ENCODE measurements at places on chromosomes 5 and 9. TPM values are rescaled to one million over a fixed set of nuclear protein-coding genes. Genes with fewer than 3 reads are reported as not detected.

IFNA21 gene
- not detected for total RNA-seq

GHR gene
- 5.0 TPM for total RNA-seq

ZNF366 gene
- total RNA-seq, result 2.5 TPM

CXCL14 gene
- 122 TPM for total RNA-seq

GPR150 gene
- total RNA-seq, result 0.95 TPM

IL13 gene
- not detected for total RNA-seq

PCDHGA4 gene
- total RNA-seq, result 0.27 TPM

PCDHA9 gene
- not detected for total RNA-seq

ENTR1 gene
- total RNA-seq, result 29.9 TPM

TERT gene
- 1.7 TPM for total RNA-seq

AIF1L gene
- 3.0 TPM for total RNA-seq

GRCh38 chr5:154751854-154752253 lies 3.3 kb upstream of the LARP1 start:
- no peak overlapping the region for H3K4me3 ChIP-seq
- H3K36me3 ChIP-seq, result no peaks in the 10 kb centered on the region
- DNase-seq, result no peak
- no peaks in the 10 kb centered on the region for H3K27me3 ChIP-seq
- H3K4me1 ChIP-seq, result peaks cover 10% of the 10 kb centered on the region

DNA sequence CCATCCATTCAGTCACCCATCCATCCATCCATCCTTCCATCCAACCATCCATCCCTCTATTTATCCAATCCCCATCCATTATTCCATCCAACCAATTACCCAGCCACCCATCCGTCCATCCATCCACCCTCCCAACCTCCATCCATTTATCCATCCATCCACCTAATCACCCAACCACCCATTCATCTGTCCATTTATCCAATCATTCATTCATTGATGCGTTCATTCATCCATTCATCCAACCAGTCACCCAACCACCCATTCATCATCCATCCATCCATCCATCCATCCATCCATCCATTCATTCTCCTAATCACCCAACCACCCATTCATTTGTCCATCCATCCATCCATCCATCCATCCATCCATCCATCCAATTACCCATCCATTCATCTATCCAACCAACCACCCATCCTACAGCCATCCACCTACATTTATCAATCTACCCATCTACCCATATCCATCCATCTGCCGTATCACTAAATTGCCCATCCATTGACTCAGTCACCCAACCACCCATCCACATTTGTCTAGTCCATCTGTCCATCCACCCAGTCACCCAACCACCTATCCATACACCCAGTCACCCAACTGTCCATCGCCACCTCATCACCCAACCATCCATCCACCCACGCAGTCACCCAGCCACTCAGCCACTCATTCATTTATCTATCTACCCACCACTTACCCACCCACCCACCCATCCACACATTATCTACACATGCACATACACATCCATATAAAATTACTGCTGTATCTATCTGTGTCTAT lies 165.4 kb downstream of the TRIO start:
- no peaks in the 10 kb centered on the region for H3K36me3 ChIP-seq
- no peaks in the 10 kb centered on the region for H3K27me3 ChIP-seq
- no peak for DNase-seq
- no peaks in the 10 kb centered on the region for H3K4me1 ChIP-seq

GRCh38 chr9:14315875-14316601 lies 2.1 kb upstream of the NFIB start:
- peak overlapping the region; percentile 94 for H3K27ac ChIP-seq
- H3K4me3 ChIP-seq, result peak overlapping the region; percentile 53
- peaks cover 6% of the 10 kb centered on the region for H3K4me1 ChIP-seq
- no peak for DNase-seq

DNA sequence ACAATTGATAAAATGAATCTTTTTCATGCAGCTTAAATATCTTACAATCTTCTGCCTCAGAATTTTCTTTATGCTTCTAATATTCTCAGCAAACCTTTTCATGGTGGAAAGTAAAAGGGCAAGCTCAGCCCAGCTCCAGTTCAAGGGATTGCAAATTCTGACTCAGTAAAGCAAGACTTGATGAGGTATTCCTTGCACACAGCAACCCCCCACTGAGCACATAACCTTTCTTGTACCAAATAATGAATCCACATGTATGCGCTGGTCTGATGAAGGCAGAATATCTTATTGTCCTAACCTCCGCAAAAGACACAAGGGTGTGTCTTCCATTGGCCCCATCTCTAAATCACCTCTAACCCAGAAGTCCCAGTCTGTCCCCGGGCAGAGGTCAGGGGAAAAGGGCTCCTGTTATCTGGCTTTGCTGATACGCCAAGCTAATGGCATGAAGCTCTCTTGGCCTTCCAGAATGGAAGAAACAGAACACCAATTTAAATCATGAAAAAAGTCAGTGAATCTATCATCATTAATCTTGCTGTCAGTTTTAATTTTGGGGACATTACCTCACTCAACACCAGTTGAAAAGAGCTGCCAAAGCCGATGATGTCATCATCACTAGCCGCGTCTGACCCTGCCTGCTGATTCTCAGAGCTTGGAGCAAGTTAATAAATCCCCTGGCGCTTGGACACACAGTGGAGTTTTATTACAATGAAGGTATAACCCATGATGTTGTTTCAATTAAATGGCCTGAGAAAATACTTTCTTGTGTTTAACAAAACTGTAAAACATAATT lies 592.5 kb upstream of the CLINT1 start:
- H3K4me3 ChIP-seq, result no peak overlapping the region
- H3K4me1 ChIP-seq, result no peaks in the 10 kb centered on the region
- no peaks in the 10 kb centered on the region for H3K36me3 ChIP-seq

GRCh38 chr5:117245130-117245529 lies 670.5 kb upstream of the SEMA6A start:
- no peak for DNase-seq
- H3K36me3 ChIP-seq, result no peaks in the 10 kb centered on the region
- no peak overlapping the region for H3K4me3 ChIP-seq

DNA sequence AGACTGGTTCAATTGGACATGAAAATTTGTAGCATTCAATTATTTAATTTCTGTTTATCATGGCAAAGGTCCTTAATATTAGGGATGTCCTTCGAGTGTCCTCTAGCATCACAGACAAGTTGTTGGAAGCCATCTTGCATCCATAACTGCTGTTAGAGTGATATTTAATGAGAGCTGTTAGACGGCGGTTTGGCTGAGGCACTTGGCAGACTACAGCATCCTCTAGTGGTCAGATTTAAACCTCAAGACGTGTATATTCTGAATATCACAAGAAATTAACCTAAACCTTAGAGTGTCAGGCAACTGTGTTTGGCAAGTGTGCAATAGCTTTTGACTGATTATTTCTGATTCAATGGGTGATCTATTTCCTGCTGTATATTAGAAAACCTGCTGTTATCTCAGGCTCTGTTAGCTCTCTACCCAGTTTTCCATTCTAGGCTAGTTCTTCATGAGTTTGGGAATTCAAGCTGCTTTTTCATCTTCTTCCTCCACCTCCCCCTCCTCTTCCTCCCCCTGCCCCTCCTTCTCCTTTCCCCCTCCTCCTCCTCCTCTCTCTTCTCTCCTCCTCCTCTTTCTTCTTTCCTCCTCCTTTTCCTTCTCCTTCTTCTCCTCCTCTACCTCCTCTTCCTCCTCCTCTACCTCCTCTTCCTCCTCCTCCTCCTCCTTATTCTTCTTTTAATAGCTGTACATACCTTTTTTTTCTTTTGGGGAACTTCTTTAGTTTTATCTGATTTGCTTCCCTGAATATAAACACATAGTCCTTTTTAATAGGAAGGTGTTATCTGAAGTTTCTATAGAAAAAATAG lies 8.6 kb downstream of the SPINK1 start:
- no peaks in the 10 kb centered on the region for H3K36me3 ChIP-seq
- H3K4me3 ChIP-seq, result no peak overlapping the region
- H3K4me1 ChIP-seq, result no peaks in the 10 kb centered on the region
- no peaks in the 10 kb centered on the region for H3K27me3 ChIP-seq

DNA sequence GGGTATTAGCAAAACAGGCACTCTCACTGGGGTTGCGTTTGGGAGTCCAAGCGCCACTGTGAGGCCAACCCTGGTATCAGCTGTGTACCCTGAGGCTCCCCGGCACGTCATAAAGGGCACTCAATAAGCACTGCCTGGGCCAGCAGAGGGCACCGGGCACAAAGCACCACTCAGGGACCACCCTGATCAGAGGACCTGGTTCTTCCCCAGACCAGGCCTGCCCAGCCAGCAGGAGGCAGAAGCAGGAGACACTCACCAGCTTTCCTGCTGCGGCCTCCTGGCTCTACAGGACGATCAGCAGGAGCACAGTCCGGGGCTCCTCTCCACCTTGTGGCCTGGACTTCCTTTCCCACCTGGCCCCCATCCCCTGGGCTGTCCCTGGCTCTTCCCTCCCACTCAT lies 12.6 kb downstream of the MGAT1 start:
- H3K27me3 ChIP-seq, result no peaks in the 10 kb centered on the region
- no peak for DNase-seq
- peaks cover 47% of the 10 kb centered on the region for H3K4me1 ChIP-seq

- H3K4me3 ChIP-seq, result peak overlapping the region; percentile 66
- H3K27ac ChIP-seq, result peak overlapping the region; percentile 58
- no peaks in the 10 kb centered on the region for H3K36me3 ChIP-seq
- no peaks in the 10 kb centered on the region for H3K4me1 ChIP-seq
- DNase-seq, result no peak
Observed at GRCh38 chr5:113293975-113294310, 140.8 kb downstream of the TSSK1B start.

GRCh38 chr9:93574091-93574899 lies 2.1 kb upstream of the PHF2 start:
- no peak overlapping the region for H3K27ac ChIP-seq
- H3K27me3 ChIP-seq, result no peaks in the 10 kb centered on the region
- peaks cover 10% of the 10 kb centered on the region for H3K4me1 ChIP-seq
- H3K36me3 ChIP-seq, result no peaks in the 10 kb centered on the region
- no peak overlapping the region for H3K4me3 ChIP-seq

DNA sequence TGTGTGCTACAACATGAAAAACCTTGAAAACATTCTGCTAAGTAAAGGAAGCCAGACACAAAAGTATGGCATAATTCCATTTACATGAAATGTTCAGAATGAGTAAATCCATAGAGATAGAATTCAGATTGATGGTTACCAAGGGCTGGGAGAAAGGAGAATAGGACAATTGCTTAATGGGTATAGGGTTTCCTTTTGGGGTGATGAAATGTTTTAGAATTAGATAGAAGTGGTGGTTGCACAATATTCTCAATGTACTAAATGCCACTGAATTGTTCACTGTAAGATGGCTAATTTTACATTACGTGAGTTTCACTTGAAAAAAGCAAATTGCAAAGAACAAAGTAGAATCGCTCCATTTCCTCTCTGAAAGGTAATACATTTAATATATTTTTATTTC lies 43.0 kb upstream of the GAS1 start:
- no peaks in the 10 kb centered on the region for H3K36me3 ChIP-seq
- H3K4me3 ChIP-seq, result no peak overlapping the region
- no peak overlapping the region for H3K27ac ChIP-seq
- no peaks in the 10 kb centered on the region for H3K27me3 ChIP-seq
- no peaks in the 10 kb centered on the region for H3K4me1 ChIP-seq
- no peak for DNase-seq

- no peak for DNase-seq
- no peak overlapping the region for H3K4me3 ChIP-seq
- no peaks in the 10 kb centered on the region for H3K4me1 ChIP-seq
- no peaks in the 10 kb centered on the region for H3K27me3 ChIP-seq
Observed at GRCh38 chr9:118222375-118222774, 518.2 kb downstream of the TLR4 start.

DNA sequence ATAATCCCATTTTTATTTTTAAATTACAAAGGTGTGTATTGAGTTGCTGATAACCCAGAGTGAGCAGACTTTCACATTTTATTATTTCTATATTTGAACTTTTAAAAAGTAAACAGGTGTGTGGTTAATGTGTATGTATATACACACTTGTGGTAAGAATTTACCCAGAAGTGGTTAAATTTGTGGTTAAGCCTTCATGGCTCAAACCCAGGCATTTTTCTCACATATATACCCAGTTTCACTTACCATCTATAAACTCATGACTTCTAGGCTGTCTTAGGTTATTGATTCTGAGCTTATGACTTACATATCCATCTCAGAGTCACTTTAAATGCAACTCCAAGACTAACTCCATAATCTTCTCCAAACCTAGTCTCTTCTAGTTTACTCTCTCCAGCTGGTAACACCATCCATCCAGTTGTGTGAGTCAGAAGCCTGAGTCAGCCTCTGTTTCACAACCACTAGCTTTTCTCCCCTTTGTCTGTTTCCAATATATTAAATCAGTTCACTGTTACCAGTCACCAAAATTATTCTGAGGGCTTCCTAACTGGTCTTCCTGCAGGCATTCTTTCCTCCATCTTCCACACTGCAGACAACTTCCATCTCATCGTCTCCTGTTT lies 20.2 kb downstream of the ZBED3 start:
- H3K27ac ChIP-seq, result no peak overlapping the region
- H3K27me3 ChIP-seq, result no peaks in the 10 kb centered on the region
- no peak overlapping the region for H3K4me3 ChIP-seq
- no peaks in the 10 kb centered on the region for H3K36me3 ChIP-seq
- DNase-seq, result no peak

DNA sequence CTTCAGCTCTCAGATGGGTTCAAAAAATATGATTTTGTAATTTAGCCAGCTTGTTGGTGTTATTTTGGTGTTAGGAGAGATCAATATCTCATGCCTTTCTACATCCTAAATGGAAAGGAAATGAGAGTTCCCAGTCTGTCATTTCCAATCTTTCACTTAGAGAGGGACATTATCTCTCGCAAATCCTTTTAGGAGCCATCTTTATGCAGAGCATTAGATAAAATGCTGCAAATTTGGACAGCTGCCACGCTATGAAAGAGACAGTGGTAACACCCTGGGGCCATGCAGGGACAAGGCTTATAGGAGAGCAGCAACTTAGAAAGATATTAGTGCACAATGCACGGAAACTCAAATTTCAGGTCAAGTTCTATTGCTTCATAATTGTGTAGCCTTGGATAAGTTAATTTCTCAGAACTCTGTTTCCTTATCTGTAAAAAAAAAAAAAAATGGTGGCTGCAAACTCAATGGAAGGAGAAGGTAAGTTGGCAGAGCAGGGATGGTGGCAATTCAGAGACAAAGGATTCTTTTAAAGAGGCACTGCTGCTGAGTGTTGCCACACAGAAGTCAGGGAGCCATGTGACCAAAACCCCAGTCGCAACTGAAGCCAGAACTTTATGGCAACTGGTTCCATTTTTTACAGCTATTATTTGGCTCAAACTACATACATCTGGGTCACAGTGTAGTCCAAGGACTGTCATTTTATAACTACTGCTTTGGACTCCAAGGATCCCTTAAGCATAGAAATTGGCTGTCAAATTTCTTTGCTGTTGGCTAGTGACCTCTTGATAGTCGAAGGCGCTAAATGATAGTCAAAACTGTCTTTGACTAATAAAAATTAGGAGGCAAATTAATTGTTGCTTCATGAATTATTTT lies 210.2 kb downstream of the FRMD3 start:
- no peaks in the 10 kb centered on the region for H3K27me3 ChIP-seq
- no peak for DNase-seq
- H3K4me3 ChIP-seq, result no peak overlapping the region
- H3K36me3 ChIP-seq, result no peaks in the 10 kb centered on the region
- H3K4me1 ChIP-seq, result no peaks in the 10 kb centered on the region

GRCh38 chr5:37316027-37316426 lies 54.9 kb downstream of the NUP155 start:
- H3K36me3 ChIP-seq, result peaks cover 73% of the 10 kb centered on the region
- H3K27ac ChIP-seq, result no peak overlapping the region
- no peak for DNase-seq

All from Peyer's patch (tissue), 4 donors.